ENCODE measurements at places on chromosomes 7 and 10. TPM values are rescaled to one million over a fixed set of nuclear protein-coding genes. Genes with fewer than 3 reads are reported as not detected.

- no peak overlapping the region for H3K4me3 ChIP-seq
- H3K36me3 ChIP-seq, result no peaks in the 10 kb centered on the region
- H3K4me1 ChIP-seq, result no peaks in the 10 kb centered on the region
- no peaks in the 10 kb centered on the region for H3K27me3 ChIP-seq
- no peak overlapping the region for H3K27ac ChIP-seq
- DNase-seq, result no peak
Measured at GRCh38 chr7:96088579-96088978, 233.3 kb downstream of the SLC25A13 start.

DNA sequence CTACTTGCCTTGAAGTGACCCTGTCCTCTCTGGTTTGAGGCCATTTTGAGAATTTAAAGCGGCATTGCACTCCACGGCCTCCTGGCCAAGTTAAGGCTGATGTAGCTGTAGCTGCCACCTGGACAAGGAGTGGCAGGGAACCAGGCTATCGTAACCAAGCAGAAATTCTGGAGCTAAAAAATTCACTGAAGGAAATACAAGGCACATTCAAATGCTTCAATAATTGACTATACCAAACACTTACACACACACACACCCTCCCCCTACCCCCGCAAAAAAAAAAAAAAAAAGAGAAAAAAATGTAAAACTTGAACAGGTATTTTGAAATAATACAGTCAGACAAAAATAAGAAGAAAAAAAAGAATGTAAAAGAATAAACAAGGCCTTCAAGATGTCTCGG, 409.0 kb upstream of the SEMA3A start:
- no peaks in the 10 kb centered on the region for H3K4me1 ChIP-seq
- no peaks in the 10 kb centered on the region for H3K36me3 ChIP-seq
- no peak overlapping the region for H3K27ac ChIP-seq
- no peak overlapping the region for H3K4me3 ChIP-seq
- no peaks in the 10 kb centered on the region for H3K27me3 ChIP-seq
- no peak for DNase-seq

- H3K36me3 ChIP-seq, result no peaks in the 10 kb centered on the region
- no peak overlapping the region for H3K4me3 ChIP-seq
- H3K4me1 ChIP-seq, result no peaks in the 10 kb centered on the region
- H3K27me3 ChIP-seq, result no peaks in the 10 kb centered on the region
- no peak overlapping the region for H3K27ac ChIP-seq
Measured at GRCh38 chr10:8640878-8641277, 586.4 kb downstream of the GATA3 start.

DNA sequence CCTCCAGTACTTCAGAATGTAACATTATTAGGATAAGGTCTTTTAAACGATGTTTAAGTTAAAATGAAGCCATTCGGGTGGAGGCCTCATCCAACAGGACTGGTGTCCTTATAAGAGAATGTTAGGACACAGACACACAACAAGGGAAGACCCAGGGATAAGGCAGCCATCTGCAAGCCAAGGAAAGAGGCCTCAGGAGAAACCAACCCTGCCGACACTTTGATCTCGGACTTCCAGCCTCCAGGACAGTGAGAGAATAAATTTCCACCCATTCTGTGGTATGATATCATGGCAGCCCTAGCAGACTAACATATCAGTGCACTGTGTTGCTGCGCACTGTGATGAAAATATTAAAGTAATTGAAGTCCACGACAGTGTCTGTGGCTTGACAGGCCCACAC, 250.8 kb downstream of the COBL start:
- H3K36me3 ChIP-seq, result no peaks in the 10 kb centered on the region
- H3K4me1 ChIP-seq, result peaks cover 4% of the 10 kb centered on the region
- no peak overlapping the region for H3K27ac ChIP-seq
- no peak for DNase-seq

- peak overlapping the region; percentile 33 for H3K27ac ChIP-seq
- H3K27me3 ChIP-seq, result no peaks in the 10 kb centered on the region
- H3K4me1 ChIP-seq, result peaks cover 15% of the 10 kb centered on the region
Measured at GRCh38 chr10:110363572-110364411, 59.1 kb upstream of the SMNDC1 start.

- H3K27me3 ChIP-seq, result no peaks in the 10 kb centered on the region
- H3K27ac ChIP-seq, result no peak overlapping the region
- H3K36me3 ChIP-seq, result no peaks in the 10 kb centered on the region
- H3K4me1 ChIP-seq, result peaks cover 56% of the 10 kb centered on the region
- no peak for DNase-seq
Measured at GRCh38 chr7:151679881-151680612, 160.4 kb upstream of the RHEB start.

DNA sequence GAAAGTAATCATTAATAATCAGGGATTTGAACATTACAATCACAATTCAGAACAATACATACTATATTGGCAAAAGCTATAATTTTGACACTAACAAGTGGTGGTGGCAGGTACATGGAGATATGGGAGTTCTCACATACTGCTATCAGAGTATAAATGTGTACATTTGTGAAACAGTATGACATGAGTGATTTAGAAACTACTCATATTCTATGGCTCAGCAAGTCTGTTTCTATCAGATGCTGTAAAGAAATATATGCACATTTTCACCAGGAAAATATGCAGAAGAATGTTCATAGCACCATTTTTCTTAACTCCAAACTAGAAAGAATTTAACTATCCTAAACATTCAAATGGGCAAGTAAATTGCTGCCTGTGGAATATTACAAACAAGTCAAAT, 620.0 kb downstream of the SH2D4B start:
- no peaks in the 10 kb centered on the region for H3K27me3 ChIP-seq
- H3K27ac ChIP-seq, result no peak overlapping the region

- H3K27ac ChIP-seq, result no peak overlapping the region
- DNase-seq, result no peak
- H3K4me3 ChIP-seq, result no peak overlapping the region
- H3K36me3 ChIP-seq, result no peaks in the 10 kb centered on the region
- H3K27me3 ChIP-seq, result no peaks in the 10 kb centered on the region
Measured at GRCh38 chr7:85773116-85773728, 586.4 kb upstream of the SEMA3D start.

- H3K4me1 ChIP-seq, result no peaks in the 10 kb centered on the region
- no peak overlapping the region for H3K4me3 ChIP-seq
- no peak for DNase-seq
- no peaks in the 10 kb centered on the region for H3K27me3 ChIP-seq
Measured at GRCh38 chr7:27316311-27316710, 73.7 kb downstream of the EVX1 start.

DNA sequence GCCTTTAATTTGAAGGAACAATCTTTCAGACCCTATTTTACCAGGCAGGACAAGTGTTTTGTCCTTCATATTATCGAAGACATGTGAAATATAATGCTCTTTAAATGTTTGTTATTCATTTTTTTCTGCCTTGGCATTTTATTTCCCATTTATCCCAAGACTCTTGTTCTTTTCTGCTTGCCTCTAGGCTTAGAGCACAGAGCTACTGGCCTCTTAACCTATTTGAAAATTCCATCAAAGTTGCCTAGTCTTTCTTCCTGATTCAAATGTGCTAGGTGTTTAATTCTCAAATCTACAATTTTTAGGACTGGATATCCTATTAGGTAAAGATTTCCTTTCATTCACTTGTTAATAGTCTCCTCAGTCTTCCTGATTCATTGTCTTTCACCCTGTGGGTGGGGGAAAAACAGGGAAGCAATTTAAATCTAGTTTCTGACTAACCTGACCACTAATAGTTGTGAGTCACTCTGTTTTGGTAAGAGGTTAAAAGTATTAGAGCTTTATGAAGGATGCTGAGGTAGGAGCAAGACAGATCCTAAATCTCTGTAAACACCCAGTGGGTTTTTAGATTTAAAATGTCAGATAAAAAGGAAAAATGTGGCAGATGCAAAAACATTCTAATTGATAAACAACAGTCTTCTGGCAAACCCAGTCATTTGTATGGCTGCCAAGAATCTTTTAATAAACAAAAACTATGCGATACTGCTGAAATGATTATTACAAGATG, 1.5 kb downstream of the LIPK start:
- H3K4me1 ChIP-seq, result no peaks in the 10 kb centered on the region
- no peak for DNase-seq
- no peaks in the 10 kb centered on the region for H3K36me3 ChIP-seq
- H3K4me3 ChIP-seq, result no peak overlapping the region

The MRPS33 gene
- 27.5 TPM for total RNA-seq

The WIPF3 gene
- 5.2 TPM for total RNA-seq

The UBE3C gene
- total RNA-seq, result 113 TPM

The PITX3 gene
- total RNA-seq, result 1.6 TPM

The STEAP1 gene
- total RNA-seq, result 1.1 TPM

The PPP1R9A gene
- 69.9 TPM for total RNA-seq

All from spinal cord (tissue), 10 donors.